Glomerular endothelial cell (primary cell): ENCODE measurements at places on chromosomes 3 and 15. TPM values are rescaled to one million over a fixed set of nuclear protein-coding genes. Genes with fewer than 3 reads are reported as not detected.

ZNF860 gene
- 1.2 and 1.5 TPM in 2 replicates for total RNA-seq

ISLR gene
- 0.39 and 0.47 TPM in 2 replicates for total RNA-seq

TM2D3 gene
- total RNA-seq, result 31.6 and 32.6 TPM in 2 replicates

FYCO1 gene
- 29.3 and 32.0 TPM in 2 replicates for total RNA-seq

DPPA2 gene
- not detected in 2 replicates for total RNA-seq

C3orf49 gene
- total RNA-seq, result not detected in 2 replicates

TIPIN gene
- total RNA-seq, result 2.7 and 3.6 TPM in 2 replicates

RARB gene
- 17.6 and 28.7 TPM in 2 replicates for total RNA-seq

GRCh38 chr3:25468866-25469319 is 40.8 kb downstream of the RARB start:
- no peak for DNase-seq

GRCh38 chr3:78848392-78849288 is 919.2 kb downstream of the ROBO1 start:
- DNase-seq, result no peak

DNA sequence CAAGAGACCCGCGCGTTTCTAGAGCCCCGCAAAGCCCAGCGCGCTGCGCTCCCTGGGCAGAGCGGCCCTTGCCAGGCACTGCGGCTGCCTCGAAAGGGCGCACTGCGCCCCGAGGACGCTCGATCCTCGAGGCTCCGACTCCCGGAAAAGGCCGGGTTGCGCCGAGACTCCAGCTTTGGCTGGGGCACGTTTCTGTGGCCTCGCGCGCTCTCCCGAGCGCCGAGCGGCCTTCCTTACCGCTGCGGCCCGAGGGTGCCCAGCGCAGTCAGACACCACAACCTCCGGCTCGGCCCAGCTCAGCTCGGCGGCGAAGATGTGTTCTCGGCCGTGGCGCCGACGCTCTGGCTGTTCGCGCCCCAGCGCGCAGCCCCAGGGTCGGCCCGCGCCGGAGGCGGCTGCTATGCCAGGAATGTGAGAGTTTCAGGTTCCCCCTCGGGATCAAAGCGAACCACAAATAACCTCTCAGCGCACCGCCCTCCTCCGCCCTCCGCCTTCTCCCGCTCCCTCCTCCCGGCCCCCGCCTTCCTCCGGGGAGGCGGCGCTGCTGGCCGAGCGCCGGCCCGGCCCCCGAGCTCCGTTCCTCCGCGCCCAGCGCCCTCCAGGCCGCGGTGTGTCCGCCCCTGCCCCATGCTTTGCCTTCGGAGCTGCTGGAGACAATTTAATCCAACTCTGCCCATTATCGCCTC is at the start of gene AMOTL2:
Gene AMOTL2, minus strand, starts transcription at position 343 of the 686 bp plus-strand sequence. CDS start 3,014 bp downstream, outside the sequence.
- DNase-seq, result peak; percentile 72

DNA sequence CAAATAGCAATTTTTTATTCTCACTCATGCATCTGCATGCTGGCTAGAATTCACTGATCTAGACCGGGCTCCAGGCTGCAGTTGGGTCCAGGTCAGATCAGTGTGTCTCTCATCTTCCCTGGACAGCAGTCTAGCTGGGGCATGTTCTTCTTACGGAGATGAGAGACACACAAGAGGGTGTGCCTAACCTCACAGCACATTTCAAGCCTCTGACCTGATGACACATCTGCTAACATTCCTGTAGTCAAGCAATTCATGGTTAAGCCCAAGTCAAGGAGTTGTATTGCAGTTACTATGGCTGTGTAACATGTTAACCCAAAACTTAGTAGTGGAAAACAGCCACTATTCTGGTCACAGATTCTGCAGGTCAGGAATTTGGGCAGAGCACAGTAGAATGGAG is 13.1 kb downstream of the BSN start:
- no peak for DNase-seq

GRCh38 chr3:45790596-45790995 is 5.7 kb downstream of the SLC6A20 start:
- no peak for DNase-seq

- DNase-seq, result no peak
Measured at GRCh38 chr3:136465296-136465695, 215.2 kb downstream of the PCCB start.

- DNase-seq, result no peak
Measured at GRCh38 chr3:52015438-52016228, 19.9 kb upstream of the RPL29 start.

DNA sequence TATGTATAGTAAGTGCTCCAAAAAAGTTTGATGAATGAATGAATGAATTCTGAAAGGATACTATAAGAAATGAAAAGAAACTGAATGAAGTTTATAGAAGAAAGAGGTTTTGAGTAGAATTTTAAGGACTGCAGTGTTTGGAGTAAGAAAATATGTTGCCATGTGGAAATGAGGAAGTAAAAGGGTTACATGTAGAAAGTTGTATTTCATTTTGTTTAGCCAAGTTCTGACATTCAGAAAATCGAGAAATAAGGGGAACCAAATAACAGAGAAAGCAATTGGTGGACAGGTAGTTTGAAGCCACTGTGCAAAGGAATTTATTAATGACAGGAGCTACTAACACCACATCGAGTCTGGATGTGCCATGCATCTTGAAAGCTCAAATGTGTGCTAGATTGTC is 200.7 kb downstream of the SATB1 start:
- no peak for DNase-seq

DNA sequence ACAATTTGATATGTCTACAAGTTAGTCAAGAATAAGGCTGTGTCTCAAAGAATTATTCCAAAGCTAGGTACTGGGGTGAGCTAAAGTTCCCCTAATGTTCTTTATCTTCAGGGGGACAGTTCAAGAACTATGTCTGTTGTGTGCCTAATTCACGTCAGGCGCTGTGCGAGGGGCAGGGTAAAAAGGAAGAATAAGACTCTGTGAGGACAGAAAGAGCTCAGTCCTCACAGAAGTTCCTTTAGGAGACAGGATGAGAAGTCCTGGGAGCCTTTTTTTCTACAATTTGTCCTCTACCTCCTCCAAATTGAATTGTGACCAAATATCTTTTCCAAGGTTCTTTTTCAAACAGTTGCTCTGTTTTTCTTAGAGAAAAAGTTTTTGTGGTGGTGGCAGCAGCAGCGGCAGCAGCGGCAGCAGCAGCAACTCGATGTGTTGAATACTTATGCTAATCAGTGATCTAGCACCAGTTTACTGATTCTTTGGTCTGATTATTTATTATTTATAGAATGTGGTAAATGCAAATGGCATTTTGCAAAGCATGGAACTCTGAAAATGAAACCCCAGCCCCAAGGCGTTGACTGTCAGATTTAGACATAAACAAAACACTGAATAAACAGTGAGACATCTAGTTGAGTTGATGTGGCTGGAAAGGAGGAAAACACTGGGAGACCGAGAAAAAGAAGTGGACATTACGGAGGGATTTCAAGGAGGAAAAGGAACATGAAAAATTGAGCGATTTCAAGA is 88.6 kb downstream of the GTPBP8 start:
- no peak for DNase-seq

GRCh38 chr3:142098964-142099363 is 50.4 kb downstream of the TFDP2 start:
- DNase-seq, result no peak

DNA sequence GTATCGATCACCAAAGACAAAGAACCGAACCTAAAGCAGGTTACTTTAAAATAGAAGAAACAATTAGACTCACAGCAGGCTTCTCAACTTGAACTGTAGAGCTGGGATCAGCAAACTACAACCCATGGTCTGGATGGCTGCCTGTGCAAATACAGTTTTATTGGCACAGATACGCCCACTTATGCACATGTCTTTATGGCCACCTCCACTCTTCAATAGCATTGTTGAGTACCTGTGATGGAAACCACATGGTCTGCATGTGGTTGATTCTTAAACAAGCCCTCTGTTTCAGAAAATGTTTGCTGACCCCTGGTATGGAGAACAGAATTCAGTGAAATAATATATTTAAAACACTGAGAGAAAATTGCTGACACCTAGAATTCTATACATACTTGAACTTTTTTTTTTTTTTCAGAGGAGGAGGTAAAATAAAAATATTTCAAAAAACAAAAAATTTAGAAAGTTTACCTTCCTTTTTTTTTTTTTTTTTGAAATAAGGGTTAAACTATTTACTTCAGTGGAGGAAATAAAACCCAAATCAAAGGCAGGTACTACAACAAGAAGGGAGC is 263.8 kb upstream of the ATP10A start:
- DNase-seq, result no peak

DNA sequence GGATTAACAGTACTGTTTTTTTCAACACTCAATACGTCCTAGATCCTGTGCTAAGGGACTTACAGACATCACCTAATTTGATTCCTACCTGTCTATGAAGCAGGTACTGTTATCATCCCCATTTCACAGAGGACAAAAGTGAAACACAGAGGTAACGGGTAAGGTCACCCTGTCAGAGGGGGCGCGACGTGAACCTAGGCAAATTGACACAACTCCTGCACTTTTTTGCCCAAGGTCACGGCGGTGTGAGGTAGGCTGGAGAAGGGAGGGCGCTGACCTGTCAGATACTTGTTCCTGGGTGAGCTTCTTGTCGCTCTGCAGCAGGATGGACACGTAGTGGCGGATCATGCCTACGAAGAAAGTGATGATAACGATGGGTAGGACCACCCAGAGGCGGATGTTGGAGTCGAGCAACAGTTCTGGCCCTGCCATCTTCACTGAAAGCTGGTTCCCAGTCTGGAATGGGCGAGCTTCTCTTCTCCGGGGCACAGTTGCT is 363 bp downstream of the EMC3 start:
- DNase-seq, result no peak

DNA sequence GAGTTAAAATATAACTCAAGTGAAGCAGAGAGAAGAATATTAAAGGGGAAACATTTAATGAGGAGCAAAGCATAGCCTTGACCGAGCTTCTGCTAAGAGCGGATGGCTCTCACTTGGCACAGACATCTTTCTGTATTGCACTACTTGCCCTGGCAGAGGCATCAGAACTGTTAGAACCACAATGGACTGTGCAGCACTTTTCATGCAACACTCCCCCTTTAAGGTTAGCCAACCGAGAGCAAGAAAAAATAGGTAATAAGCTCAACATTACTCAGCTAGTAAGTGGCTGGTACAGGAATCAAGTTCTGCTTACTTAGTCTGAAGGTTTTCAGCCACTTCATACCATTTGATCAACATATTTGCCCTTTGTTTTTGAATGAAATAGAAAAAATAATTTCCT is 33.7 kb downstream of the CRTC3 start:
- DNase-seq, result no peak

DNA sequence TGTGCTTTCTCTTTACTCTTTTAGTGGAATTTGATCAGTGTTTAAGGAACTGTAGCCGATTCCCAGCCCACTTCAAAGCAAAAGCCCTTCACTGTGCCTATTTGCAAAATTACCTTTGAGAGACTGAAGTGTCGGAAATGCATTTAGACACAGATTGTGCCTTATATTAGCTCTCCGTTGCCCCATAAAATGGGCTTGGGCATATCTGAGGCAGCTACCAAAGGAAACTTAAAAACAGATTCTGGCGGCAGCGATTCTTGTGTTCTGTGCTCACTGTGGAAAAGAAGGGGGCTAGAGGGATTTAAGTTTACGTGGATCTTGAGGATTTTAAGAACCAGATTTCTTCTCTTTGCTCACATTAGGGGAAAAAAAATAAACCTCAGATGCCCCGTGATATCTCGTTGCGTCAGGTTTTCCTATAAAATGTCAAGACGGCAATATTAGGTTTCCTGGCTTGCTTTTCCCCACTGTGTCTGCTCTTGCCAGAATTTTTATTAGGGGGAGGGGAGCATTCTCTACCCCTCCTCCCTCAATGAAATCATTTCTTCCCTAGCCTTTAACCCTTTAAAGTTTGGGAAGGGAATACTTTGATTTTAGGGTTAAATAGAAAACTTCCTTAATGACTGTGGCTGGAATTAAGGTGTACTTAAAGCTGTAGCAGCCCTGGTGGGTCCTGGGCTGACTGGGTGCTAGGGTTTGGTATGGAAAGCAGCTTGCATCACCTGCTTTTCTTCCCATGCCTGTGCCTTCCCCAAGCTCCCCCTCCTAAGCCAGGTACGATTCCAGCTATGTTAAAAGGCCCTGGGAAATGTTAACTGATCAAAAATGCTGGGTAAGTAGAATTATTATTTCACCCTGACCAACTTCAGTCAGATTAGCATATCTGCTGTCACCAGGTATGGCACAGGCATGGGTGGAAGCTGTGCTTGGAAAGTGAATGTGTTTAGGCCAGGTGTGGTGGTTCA is 73.8 kb downstream of the SMAD3 start:
- DNase-seq, result no peak

DNA sequence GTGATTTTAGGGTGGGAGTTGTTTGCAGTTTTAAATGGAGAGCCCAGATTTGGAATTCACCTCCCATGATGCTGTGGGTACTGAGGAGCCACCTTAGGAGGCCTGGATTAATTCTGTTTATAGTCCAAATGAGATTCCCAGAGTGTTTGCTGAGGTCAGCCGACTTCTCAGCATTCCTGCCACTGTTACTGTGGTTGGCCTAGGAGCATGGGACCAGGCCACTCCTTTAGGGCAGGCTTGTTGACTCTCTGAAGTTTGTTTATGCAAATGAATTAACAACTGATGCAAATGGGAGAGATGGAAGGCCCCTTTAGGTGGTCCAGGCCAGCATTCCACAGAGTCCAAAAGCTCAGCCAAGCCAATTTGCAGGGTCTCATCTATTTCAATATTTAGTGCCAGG is 46.1 kb downstream of the CACNA2D3 start:
- no peak for DNase-seq

GRCh38 chr15:78859971-78860719 is 12.5 kb upstream of the MORF4L1 start:
- peak; percentile 61 for DNase-seq
